ENCODE measurements at places on chromosomes 11 and 22.

- DNase-seq = no peak
These were observed 1027.7 kb upstream of the CCDC90B start for GRCh38 chr11:84313830-84314359.

- DNase-seq = no peak
These were observed 211.9 kb downstream of the ST3GAL4 start for GRCh38 chr11:126567419-126567818.

DNA sequence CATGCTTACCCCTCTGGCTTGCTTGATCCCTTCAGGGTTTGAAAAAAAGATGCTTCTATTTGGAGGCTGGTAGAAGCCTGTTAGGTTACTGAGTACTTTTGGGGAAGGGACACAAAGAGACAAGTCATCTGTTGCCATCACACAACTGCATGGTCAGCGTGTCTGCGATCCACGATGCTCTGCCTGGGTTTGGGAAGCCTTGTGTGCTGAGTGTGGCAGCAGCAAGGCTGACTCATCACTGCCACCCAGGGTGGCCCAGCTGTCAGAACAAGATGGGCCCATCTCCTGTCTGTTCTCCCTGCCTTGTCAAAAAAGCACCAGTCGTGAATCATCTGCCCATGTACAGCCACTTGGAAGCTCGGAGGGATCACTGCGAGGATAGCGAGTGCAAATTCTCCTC lies 26.2 kb downstream of the UBASH3B start:
- DNase-seq = no peak

GRCh38 chr22:32650553-32651345 lies 150.8 kb upstream of the TIMP3 start:
- DNase-seq = no peak

DNA sequence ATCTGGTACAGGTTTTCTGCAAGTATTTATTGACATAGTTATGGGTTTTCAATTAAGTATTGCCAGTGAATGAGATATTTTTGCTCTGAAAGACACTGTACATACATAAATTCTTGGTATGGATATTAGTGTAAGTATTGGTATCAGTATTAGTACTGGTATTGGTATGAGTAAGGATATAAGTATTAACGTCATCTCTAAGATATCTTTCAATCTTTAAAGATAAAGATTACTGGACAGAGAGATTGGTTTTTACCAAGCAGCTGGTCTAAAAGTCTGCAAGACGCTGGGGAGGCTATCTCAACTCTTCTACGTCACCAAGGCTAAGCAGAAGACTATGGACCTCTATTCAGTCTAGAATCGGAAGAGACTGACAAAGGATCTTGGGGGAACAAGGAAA lies 234.5 kb downstream of the NXPE2 start:
- DNase-seq = no peak

GRCh38 chr11:123576501-123576900 lies 77.9 kb downstream of the SCN3B start:
- no peak for DNase-seq

GRCh38 chr11:126628790-126629621 lies 273.5 kb downstream of the ST3GAL4 start:
- DNase-seq = no peak

- no peak for DNase-seq
These were observed at the start of gene SORL1-AS1 for GRCh38 chr11:121452609-121453150. Gene SORL1-AS1, minus strand, starts transcription at chr11:121452967.

GRCh38 chr11:63805844-63806415 lies 7.3 kb upstream of the SPINDOC start:
- no peak for DNase-seq

- DNase-seq = no peak
These were observed 2042.8 kb upstream of the RAG2 start for GRCh38 chr11:38640854-38641253.

- no peak for DNase-seq
These were observed 13.7 kb downstream of the MCM5 start for GRCh38 chr22:35413624-35414023.

DNA sequence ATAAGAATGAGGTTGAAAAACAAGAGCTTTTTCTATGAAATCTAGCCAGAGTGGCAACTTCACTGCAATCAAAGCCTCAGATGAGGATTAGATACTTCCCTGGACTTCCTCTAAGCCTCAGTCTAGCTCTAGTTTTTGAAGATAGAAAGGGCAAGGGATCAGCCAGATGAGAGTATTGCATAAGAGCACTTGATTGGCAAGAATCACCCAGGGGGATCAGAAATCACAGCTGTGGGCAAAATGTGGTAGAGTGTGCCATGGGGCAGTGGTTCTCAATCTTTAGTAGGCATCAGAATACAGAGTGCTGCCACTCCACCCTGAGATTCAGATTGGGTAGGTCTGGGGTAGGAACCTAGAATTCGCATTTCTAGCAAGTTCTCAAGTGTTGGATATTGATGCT lies 82.4 kb downstream of the EXT2 start:
- no peak for DNase-seq

- peak; percentile 72 for DNase-seq
These were observed 827 bp downstream of the PHF21B start for GRCh38 chr22:45008751-45009605.

GRCh38 chr11:12260731-12261521 lies 116.4 kb upstream of the PARVA start:
- DNase-seq = no peak

- no peak for DNase-seq
These were observed 112.7 kb downstream of the SEZ6L start for GRCh38 chr22:26281941-26282340.

DNA sequence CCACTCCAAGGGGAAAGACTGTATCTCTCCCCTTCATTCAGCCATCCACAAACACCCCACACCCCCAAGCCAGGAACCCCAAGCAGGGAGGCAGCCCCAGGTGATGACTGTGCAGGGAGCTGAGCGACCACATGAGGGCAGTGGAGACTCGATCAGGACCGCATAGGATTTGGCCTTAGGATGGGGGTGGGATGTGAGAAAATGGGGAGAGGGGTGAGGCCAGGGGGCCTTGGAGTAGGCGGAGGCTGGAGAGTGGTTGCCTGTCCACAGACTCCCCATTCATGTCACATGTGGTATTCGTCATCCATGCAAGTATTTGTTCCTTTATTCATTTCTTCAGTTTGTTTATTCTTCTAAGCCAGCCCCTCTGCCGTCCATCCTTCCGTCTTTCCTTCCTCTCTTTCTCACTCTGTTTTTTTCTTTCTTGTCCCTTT lies 2.7 kb upstream of the RHOD start:
- peak; percentile 86 for DNase-seq

GRCh38 chr11:19978668-19979518 lies 181.4 kb downstream of the DBX1 start:
- no peak for DNase-seq

- DNase-seq = peak; percentile 90
These were observed at the start of gene MRPL16 for GRCh38 chr11:59810189-59810910. Gene MRPL16, minus strand, starts transcription at chr11:59810778. Its CDS starts 120 bp downstream, at chr11:59810658.

DNA sequence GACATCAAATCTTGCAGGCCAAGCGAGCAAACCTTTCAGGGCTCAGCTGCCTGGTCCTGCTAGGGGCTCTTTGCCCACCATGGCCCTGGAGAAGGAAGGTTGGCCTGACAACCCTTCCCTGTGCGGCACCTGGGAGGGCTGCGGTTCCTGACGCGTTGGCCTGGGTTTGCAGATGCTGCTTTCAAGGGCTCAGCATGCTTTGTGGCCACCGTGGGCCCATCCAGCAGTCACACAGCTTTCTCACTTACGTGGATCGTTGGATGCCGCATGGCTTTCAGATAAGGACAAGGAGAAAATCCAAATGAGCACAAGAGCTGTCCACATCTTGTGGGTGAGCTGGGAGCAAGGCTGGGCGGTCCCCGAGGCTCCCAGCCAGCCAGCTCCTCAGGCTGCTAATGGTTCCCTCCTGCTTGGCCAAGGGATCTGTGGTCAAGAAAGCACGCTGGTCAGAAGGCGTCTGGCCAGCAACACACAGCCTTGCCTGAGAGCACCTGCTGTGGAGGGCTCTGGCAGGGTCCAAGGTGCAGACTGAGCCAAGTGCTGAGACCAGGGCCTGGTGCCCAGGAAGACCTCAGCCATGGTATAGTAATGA lies 8.2 kb downstream of the C11orf24 start:
- DNase-seq = no peak

- DNase-seq = no peak
These were observed 6.1 kb downstream of the PARVB start for GRCh38 chr22:44030051-44030701.

DNA sequence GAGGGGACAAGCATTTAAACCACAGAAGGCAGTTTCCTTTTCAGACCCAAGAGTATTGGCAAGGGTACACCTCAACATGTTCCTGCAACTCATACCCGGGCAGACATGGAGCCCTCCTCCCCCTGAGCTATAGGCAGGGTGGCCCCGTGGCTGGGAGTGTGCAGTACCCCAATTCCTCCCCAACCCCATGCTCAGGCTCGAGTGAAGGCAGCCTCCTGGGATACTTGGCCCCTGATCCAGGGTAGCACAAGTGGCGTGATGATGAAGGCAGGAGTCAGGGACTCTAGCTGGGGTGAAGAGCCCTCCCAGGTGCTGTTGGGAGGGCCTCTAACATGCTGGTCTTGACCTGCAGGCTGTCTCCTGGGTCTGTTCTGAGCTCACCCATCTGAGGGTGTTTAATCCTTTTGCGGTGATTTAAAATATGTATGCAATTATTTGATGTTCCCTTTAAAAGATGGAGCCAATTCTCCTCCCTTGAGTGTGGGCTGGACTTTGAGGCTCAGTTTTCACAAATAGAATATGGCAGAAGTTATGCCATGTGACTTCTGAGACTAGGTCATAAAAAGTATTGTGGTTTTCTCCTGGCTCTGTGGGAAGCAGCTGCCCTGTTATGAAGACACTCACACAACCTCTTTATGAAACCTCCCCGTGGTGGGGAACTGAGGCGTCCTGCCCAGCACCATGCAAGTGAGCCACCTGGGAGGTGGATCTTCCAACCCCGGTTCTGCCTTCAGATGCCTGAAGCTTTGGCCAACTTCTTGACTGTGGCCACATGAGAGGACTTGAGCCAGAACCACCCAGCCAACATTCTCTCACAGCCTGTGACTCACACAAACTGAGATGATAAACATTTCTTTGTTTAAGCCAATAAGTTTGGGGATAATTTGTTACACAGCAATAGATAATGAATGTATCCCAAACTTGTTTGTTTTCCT lies 54.7 kb upstream of the NECTIN1 start:
- DNase-seq = no peak

- no peak for DNase-seq
These were observed 41.2 kb upstream of the GRAMD4 start for GRCh38 chr22:46578824-46579561.

All from D341Med (cell line).